ENCODE measurements at places on chromosomes 11 and 22. TPM values are rescaled to one million over a fixed set of nuclear protein-coding genes. Genes with fewer than 3 reads are reported as not detected.

DNA sequence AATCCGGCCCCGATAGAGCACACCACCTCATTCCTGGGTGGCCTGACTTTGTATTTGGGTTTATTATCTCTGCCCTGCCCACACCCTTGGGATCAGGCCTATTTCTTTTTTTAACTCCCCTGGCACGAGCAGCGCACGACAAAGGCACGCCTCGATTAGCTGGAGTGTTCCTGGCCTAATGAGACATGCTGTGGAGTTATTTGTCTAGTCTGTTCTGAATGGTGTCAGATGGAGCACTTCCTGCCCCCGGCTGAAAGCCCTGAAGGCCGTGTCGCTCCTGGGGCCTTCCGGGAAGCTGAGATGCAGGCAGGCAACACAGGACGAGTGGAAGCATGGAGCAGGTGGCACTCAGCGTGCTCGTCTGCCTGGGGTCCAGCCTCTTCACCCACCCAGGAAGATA lies 47.1 kb downstream of the LARGE1 start:
- DNase-seq, result no peak

DNA sequence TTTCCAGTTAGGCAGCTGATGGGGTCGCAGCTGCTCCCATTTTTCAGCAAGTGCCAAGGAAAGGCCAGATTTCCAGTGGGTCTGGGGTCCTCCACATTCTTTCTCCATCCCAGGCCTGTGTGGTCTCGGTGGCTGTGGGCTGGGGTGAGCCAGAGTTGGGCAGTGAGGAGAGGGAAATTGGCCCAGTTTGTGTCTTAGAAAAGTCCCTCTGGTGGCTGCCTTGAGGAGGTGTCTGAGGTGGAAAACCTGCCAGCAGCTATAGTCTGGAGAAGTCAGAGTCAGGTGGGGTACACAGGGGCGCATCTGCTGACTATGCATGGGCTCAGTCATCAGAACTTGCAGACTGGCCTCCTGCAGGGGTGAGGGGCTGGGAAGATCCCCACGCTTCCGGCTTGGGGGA lies 30.5 kb downstream of the MRGPRD start:
- peak; percentile 79 for DNase-seq

GRCh38 chr22:36619797-36620399 lies 83.7 kb downstream of the CACNG2 start:
- no peak for DNase-seq

GRCh38 chr11:114059278-114059983 lies at the start of gene ZBTB16:
ZBTB16 (plus strand) TSS chr11:114059711; CDS start chr11:114063301, 3,590 bp downstream.
- peak; percentile 95 for DNase-seq

GRCh38 chr22:35631597-35631996 lies 14.5 kb upstream of the MB start:
- DNase-seq, result no peak

DNA sequence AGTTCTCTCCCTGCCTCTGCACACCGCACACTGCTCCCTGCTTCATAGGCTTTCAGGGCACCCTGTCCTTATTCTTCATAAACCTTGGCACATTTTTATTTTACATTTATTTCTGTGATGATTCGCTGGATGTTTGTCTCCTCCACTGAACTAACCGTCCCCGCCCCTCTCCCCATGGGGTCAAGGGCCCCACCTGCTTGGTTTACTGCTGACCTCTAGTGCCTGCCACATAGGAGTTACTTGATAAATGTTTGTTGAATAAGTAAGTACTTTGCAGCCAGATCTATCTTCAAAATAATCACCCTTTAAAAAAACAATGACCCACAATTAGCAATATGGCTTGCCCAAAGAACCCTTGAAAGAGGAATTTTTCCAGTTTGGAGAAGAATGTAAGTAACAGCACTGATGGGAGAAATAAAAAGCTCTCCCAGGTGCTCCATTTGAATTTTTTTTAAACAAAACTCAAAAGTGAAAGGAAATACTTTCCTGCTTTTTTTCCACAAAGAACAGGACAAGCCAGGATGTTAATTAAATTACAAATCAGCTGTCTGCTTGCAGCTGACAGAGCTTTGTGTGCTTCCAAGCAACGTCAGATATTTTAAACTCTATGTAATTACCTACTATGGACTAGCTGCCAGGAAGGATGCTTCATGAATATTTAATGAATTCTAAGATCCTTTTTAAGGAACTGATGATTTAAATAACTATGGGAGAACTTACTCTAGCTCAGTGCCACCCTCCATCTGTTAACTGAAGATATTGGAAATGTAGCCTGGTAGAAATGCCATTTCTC lies 1083.6 kb downstream of the DLG2 start:
- peak; percentile 71 for DNase-seq

DNA sequence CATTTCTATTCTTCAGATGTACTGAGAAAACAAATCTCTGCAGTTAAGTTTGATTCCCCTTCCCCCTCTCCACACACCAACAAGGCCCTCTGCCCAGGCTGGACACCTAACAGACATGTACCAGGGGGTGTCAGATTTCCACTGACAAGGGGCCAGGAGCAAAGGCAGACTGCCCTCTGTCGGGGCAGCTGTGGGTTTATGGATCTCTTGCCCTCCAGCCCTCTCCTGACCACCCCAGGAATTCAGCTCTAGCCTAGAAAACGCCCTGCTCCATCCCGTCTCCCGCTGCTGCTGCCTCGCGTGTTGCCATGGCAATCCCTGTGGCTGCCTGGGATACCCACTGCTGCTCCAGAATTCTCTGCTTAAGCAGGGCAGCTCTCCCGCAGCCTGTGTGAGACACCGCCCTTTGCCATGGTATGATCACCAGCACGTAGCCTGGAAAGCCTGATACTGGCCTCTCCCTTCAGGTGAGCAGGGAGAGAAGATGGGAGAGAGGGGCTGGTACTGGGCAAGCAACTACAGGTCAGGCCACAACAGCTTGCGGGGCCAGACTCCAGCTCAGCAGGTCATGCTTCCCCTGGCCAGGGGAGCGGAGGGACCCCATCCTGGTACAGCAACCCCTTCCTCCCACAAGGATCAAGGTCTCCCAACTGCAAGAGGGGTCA lies 41.6 kb downstream of the BUD13 start:
- DNase-seq, result peak; percentile 88

Gene MMP7
- not detected for total RNA-seq

Gene CABP7
- total RNA-seq, result 0.09 TPM
